ENCODE measurements at places on chromosomes 11 and 22.
A peak's percentile ranks its signal among the peaks of the same experiment; 100 is the strongest.

DNA sequence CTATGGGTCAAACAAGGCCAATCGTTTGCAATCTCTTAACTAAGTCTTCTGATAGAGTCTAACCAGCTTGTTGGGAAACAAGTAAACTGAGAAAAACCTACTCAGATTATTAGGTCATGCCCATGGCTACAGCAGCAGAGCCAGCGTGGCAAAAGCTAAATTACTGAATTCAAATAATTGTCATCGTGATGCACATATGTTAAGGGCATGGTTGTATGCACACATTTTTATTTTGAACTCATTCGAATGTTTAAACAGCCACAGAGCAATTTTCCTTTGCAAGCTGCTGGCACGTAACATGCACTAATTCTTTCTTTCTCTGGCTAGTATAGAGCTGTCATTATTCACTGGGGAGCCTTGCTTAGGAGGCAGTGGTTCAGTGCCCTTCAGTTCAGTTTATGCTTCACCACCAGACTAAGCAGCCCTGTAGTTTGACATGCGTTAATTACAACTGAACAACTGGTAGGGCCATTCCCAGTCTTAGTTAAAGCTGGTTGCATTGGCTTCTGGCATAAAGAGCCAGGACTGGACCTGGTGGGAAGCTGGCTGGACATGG lies 396.4 kb downstream of the METTL15 start:
- H3K27me3 ChIP-seq, result no peaks in the 10 kb centered on the region
- peaks cover 17% of the 10 kb centered on the region for H3K4me1 ChIP-seq
- no peak for DNase-seq
- peak overlapping the region; percentile 84 for H3K27ac ChIP-seq

DNA sequence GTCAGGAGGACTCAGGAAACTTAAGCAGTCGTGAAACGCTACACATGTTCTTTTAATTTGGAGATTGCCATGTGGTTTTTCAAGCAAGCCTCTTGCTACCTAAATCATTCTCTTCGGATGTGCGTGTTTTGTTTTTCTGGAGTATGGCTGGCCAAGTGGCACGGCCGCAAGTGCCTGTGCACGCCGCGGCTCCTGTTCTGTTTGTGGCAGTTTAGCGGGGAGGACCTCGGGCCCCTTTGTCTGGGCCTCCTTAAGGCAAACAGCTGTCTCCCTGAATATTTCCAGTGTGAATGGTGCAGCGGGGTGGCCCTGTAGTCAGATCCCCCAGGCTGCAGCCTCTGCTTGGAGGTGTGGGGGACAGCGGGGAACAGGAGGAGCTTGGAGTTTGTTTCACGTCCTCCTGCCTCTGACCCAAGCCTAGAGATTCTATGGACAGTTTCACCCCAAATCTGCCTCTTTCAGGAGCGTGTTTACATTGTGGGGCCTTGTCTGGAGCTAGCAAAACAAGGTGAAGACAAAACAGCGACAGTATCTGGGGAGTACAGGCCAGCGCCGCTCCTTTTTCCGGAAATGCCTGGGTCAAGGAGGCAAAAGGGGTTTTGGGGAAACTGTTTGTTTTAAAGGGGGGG lies 1.3 kb downstream of the LRP5 start:
- peak overlapping the region; percentile 94 for H3K4me3 ChIP-seq
- peaks cover 7% of the 10 kb centered on the region for H3K27me3 ChIP-seq
- peaks cover 58% of the 10 kb centered on the region for H3K4me1 ChIP-seq
- no peak for DNase-seq
- H3K27ac ChIP-seq, result peak overlapping the region; percentile 91

- no peaks in the 10 kb centered on the region for H3K36me3 ChIP-seq
- peaks cover 47% of the 10 kb centered on the region for H3K27me3 ChIP-seq
- peak overlapping the region; percentile 15 for H3K4me3 ChIP-seq
- H3K4me1 ChIP-seq, result peaks cover 21% of the 10 kb centered on the region
- H3K27ac ChIP-seq, result no peak overlapping the region
Measured at GRCh38 chr11:117538263-117539135, 210.8 kb downstream of the CEP164 start.

GRCh38 chr11:85182441-85183387 lies 444.4 kb downstream of the DLG2 start:
- no peaks in the 10 kb centered on the region for H3K27me3 ChIP-seq
- peaks cover 11% of the 10 kb centered on the region for H3K4me1 ChIP-seq
- peak; percentile 25 for DNase-seq
- no peak overlapping the region for H3K4me3 ChIP-seq
- H3K27ac ChIP-seq, result peak overlapping the region; percentile 71

DNA sequence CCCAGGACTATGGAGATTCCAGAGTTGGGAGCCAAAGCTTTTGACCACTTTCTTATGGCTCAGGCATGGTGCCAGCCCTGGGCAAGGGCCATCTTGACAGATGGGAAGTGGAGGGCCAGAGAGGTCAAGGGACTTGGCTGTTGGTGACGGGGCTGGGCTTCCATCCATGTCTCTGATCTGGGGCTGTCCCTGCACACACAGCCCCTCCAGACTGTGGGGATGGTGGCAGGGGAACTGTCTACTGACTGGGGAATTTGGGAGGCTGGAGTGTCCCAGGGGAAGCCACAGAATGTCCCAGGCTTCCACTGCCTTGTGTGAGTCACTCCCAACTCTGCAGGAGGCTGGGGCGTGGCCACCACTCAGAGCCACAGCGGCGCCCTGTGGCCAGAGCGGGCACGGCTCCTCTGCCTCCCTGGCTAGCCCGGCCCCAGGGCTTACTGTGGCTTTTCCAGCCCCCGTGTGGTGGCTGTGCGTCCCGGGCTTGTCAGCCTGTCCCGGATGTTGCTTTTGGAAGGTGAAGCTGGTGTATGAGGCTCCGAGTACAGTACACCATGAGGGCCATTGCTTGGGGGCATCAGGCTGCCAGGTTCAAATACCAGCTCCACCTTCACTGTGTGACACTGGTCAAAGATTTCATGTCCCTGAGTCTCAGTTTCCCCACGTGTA lies 19.6 kb downstream of the C22orf23 start:
- no peak overlapping the region for H3K27ac ChIP-seq
- peak; percentile 90 for DNase-seq
- peaks cover 22% of the 10 kb centered on the region for H3K36me3 ChIP-seq

Measured in nephron progenitor cell (in vitro differentiated cells).